ENCODE measurements at places on chromosomes 4 and X.

DNA sequence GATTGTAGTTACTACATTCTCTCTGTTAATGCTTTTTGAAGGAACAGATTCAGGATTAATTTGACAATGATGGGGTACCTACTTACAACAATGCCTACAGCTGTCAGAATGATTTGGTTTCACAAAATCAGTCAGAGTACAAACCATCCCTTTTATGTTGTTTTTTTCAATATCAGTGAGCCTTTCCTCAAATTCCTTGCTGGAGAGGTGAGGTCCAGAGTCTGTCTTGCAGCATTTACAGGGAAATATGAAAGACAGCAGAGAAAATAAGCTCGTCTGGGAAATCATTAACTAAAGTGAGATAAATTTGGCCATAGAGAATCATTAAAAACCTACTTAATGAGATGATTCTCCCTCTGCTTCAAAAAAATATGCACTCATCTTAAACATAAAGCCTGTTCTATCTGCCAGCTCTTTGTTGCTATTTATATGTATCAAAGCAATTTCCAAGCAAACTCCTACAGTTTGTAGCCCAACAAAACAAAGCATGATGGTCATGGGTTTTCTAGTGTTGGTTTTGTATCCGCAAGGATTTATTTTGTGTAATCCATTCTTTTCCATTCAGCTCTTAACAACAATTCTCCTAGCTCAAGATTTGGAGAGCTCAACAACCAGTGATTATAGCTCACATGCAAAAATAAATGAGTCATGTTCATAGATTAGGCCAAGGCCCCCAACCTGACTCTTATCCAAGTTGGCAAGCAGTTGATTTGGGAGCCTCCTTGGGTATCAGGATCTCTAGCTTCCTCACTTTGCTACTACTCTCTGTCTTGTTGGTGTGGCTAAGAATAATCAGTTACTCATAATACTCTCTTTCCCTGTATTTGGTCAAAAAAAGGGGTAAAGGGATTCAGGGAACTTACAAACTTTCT, 222.6 kb downstream of the ENOX2 start:
- no peak for DNase-seq

DNA sequence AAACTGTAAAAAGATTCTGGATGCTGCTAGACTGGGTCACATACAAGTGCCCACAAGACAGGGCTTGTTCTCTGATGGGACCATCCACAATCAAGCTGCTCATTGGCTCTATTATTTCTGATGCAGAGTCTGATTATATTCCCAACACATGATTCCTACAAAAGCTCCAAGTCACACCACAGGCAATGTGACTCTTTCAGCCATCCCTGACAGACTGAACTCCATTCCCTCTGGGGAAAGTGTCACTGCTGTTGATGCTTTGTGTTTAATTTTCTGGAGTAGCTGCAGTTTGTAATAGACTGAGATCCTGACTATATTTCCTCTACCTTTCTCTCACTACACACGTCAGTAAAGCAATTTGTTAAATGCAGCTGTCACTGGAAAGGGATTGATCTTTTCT, 55.4 kb upstream of the BCLAF3 start:
- no peak for DNase-seq

DNA sequence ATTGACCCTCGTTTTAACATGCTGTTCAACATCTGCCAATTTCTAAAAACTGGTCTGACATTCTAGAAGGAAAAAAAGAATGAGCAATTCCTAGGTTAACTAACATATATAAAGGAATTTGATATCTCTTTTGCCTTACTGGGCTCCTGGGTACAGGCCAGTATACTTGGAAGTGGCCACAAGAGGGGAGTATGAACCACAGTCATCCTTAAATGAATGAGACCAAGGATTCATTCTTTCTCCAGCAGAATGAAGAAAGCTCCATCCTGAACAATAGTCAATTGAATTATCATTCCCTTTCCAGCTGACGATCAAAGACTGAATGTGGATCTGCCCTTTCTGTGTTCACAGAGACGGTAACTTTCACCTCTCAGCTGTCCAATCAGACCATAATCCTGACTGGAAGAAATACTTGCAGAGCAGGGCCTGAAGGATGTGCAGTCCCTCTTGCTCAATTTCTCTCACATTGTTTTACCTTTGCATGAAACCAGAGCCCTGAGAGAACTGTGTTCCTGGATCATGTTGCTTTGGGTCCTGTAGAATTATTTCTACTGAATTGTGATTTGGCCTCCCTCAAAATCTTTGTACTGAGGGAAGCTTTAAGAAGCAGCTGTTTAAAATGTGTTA, 14.8 kb upstream of the SPARCL1 start:
- peak; percentile 10 for DNase-seq

DNA sequence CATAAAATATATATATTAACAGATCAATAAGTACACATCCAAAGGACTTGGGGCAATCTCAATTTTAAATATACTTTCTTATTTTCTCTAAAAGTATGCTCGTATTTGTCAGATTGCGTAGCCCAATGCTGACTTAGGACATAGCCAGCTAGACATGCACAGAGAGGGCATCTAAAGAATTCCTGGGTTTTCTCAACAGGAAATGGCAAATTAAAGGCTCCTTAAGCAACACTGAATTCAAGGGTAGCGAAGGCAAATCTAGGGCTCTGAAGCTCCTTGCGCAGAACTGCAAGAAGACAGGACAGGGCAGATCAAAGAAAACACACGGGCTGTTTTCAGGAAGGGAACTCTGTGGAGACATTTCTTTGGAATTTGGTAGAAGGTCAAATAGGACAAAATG, 94.6 kb upstream of the FTHL17 start:
- no peak for DNase-seq

DNA sequence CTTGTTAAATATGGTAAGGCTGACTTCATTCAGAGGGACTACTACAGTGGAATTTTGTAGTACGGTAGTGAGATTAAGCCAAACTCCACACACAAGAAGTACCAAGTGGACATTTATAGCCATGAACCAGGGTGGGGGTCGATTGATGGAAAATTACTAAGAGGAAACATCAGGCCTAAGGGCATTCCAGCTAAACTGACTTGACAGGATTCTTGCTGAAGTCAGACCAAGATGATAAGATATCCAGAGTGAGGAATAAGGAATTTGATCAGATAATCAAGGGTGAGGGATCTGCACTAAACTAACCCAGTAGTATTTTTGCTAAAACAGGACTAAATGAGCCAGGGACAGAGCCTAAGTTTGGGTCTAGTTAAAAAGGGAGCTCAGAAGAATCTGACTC, 597.5 kb downstream of the RPA4 start:
- no peak for DNase-seq

GRCh38 chr4:122701061-122701460, 31.4 kb upstream of the BBS12 start:
- no peak for DNase-seq

GRCh38 chrX:125492439-125492838, 172.8 kb downstream of the TEX13C start:
- DNase-seq: no peak

- DNase-seq: no peak
These were observed 127.8 kb downstream of the PHKA2 start for GRCh38 chrX:18855919-18856644.

DNA sequence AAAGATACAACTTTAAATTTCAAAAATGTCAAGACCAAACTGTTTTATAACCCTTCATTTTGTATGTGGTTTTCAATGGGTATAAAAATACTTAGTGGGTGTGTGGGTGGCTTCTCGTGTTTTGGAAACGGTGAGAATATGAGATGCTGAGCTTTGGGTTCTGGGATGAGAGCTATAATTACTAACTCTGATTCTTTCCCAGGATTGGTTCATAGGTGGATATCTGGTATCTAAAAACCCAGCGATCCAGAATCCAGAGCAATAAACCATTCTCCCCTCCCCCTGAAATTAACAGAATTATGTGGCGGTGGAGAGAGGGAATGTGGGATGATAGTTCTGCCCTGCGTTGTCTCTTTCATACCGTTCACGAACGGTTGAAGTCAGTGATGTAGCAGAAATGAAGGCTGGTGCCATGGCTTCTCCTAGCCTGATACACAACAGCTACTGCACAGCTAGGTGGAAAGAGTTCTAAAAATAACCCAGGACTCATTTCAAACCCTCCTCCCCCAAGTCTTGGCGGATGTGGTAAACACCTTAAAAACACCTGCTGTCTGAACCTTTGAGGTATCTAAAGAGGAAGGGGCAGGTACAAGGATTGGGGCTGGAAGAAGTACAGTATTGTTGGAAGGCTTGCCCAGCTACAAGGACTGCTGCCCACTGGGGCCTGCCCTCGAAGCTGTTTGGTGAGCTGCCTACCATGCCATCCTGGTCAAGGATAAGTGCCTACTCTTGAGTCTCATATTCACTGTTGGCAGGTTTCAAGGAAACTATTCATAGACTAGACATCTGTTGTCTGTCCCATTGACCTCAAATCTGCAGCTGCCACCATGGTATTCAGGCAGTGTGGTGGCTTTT, 44.5 kb downstream of the SEPTIN11 start:
- no peak for DNase-seq

DNA sequence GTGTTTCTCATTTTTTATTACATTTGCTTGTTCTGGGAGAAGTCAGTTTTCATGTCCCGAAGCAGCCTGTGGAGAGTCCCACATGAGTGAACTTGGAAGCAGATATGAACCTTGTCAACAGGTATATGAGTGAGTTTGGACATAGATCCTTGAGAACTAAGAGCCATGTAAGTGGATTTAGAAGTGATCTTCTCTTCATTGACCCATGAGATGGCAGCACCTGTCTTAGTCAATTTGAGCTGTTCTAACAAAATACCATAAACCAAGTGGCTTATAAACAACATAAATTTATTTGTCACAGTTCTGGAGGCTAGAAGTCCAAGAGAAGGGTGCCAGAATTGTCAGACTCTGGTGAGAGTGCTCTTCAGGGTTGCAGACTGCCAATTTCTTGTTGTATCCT, 1043.8 kb downstream of the ADGRL3 start:
- no peak for DNase-seq

DNA sequence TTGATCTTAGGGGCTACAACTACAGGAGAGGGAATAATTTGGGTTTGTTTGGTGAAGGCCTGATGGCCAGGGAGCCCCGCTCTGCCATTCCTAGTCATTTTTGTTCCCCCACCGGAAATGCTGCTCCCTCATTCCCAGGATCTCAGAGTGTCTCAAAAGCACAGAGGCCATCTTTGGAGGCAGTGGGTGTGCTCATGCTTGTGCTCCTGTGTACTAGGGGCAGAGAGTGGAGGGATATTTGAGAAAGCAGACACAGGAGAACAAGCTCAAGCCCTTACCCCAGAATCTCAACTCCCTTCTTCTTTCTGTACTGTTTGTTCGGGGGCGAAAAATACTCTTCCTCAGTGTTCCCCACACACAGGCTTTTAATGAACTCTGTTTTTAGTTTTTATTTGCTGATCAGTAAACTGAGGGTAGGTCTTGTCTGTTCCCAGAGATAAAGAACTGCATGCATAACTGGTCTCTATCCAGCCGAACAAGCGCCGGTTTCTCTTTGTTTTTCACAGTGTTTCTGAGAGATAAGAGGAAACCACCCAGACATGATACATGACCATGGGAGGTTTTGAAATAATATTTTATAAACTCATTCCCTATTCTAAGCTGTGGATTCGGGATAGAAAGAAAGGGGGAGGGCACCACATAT, 32.9 kb upstream of the XK start:
- DNase-seq: no peak

All from brain pericyte (primary cell).